ENCODE measurements at places on chromosomes 3 and 15.

DNA sequence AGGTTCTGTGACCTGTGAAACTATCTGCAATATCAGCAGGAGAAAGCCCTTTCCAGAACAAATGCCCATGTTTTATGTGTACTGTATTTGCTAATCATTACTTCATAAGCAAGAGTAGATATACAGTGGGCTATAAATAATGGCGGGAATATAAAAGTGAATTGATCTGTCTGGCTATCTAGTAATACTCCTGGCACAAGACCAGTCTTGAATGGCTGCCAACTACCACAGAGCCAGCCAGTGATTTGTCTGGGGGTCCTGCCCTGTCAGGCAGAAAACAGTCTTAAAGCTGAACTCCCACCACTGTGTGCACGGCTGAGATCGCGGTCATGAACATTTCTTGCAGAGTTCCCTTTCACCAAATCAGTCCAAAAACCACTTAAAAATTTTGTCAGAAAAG, 176.3 kb downstream of the MEIS2 start:
- no peak for DNase-seq

DNA sequence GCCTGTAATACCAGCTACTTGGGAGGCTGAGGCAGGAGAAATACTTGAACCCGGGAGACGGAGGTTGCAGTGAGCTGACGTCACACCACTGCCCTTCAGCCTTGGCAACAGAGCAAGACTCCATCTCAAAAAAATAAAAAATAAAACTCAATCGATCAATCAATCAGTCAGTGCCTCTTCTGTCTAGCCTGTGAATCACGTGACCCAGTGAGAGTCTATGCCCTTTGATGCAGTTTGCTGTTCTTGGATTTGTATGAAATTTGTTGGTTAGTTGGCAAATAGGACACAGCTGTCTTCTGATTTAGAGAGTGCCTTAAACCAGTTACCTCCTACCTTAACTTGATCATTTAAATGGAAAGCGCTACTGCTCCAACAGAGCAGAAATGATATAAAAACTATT, 3.6 kb upstream of the RBMS3 start:
- no peak for DNase-seq

DNA sequence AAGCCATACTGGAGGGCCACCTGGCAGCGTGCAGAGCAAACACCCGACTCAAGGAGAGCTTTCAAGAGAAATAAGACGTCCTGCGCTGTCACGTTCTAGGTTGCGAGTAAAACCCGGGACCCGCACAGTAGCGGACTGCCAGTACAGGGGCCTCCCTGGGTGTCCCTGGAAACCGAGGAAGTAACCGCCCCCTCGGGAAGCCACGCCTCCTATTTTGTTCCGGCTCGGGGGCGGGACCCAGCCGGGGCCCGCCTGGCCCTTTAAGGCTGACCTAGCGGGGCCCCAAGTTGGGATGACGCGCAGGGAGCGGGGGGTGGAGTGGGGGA, 218 bp upstream of the MAPKAPK3 start:
- DNase-seq: peak; percentile 94

- DNase-seq: no peak
Observed at GRCh38 chr3:108414007-108414406, 96.4 kb downstream of the MYH15 start.

DNA sequence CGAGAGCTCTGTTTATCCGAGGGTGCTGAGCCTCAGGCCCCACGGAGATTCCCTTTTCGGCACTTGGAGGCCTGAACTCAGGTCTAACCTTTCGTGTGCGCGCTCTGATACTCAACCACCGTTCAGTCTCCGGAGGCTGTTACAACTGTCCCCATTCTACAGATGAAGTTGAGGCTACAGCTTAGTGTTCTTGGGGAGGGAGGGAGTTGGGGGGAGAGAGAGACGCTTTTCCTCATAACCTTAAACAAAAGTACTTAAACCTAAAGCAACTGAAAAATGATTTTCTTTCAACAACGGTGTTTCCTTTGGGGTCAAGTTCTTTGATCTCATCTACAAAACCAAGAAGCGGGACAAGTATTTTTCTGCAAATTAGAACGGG, 952 bp upstream of the CHST2 start:
- no peak for DNase-seq

- DNase-seq: no peak
Observed at GRCh38 chr3:25575001-25575400, 89.7 kb downstream of the TOP2B start.

DNA sequence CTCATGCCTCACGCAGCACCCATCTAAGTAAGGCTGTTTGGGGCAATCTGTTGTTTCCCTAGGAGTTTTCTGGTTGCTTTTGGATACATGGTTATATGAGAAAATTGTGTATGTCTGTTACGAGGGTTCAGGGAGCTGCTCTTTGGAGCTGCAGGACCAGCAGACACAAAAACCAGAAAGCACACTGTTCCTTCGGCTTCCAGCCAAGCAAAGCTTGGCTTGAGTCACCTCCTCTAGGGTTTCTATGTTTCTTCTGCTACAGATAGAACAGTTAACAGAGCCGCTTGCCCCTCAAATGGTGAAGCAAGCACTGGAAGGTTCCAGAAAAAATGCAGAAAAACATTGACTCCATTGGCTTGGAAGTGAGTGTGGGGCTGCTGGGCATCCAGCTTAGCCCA, 49.2 kb upstream of the CTDSPL start:
- DNase-seq: no peak

GRCh38 chr3:140724856-140725812, 47.3 kb downstream of the TRIM42 start:
- DNase-seq: no peak

GRCh38 chr3:9841015-9841414, 2.8 kb downstream of the RPUSD3 start:
- no peak for DNase-seq

GRCh38 chr3:123508178-123508577, 59.3 kb upstream of the ADCY5 start:
- DNase-seq: no peak

- DNase-seq: no peak
Observed at GRCh38 chr3:177238686-177239216, 41.5 kb upstream of the TBL1XR1 start.

GRCh38 chr3:114418724-114419543, 125.1 kb downstream of the TIGIT start:
- no peak for DNase-seq

DNA sequence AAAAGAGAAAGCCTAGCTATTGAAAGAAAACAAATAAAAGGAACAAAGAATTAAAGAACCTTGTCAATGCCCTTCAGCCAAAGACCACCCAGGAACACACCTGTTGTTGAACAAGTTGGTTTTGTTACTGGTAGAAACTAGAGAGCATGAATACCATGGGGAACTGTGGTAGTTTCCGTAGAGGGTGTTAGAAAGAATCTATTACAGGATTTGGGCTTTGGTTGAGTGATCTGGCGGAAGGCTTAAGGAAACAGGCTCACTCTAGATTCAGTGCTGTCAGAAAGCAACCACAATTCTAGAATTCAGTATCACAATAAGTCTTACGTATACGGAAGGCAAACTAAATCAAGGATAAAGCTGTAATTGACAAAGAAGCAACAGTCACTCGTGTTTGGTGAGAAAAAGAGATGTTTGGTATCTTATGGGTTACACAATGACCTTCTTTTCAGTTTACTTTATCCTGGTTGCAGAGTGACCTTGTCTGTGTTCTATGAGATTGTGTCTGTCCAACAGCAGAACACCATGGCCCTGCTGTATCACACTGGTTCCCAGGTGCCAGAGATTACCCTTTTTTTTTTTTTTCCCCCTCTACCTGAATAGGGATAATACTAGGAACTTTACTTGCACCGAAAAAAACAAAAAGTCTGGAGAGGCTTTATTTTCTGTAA, 265.9 kb downstream of the SHQ1 start:
- no peak for DNase-seq

GRCh38 chr3:110808630-110809029, 263.0 kb upstream of the NECTIN3 start:
- no peak for DNase-seq
